ENCODE measurements at places on chromosomes 2 and 18.
A peak's percentile ranks its signal among the peaks of the same experiment; 100 is the strongest.

DNA sequence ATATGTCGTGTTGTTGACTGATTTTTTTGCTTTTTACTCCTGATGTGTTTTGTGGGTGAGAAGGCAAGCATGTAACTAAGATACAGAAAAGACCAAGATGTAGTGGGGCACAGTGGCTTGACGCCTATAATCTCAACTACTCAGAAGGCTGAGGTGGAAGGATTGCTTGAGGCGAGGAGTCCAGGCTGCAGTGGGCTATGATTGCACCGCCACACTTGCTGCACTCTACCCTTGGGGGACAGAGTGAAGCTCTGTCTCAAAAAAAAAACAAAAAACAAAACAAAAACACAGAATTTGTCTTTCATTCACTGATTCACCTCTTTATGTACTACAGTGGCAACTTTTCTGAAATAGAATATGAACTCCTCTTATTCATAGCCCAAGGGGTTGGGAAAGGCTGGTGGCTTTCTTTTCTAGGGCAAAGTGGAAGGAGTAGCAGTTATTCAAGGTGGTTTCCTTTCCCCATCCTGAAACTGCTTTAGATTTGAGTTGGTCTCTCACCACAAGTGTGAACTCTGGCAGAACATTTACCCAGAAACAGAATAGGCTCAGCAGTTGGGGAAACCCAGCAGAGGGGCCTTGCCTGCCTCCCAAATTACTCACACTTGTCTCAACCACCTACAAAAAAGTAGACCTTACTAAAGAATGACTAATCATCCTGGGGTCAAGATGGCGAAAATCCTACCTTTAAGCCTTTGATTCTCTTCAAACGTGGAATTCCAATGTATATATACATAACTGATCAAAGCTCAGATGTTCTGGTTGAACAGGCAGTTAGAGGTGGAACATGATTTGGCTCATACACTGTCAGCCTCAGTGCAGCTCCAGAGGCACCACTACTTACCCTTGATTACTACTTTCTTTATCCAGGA lies 6.5 kb downstream of the TANK start:
- peak; percentile 55 for DNase-seq

DNA sequence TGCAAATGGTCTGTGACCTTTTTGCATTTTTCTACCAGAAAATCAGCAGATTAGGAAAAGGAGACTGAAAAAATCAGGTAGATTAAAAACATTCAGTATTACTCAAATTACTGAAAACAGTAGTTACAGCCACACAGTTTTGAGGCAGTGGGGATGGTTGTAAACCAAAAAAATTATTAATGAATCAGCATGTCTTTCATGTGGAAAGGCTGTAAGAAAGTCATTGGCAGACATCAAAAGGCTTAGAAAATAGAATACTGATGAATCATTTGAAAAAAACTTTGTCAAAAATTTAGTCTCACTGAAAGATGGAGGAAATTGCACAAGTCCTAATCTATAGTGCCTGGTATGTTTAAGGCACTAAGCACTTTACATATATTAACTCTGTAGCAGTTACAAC lies 133.9 kb upstream of the GCFC2 start:
- peak; percentile 23 for DNase-seq

GRCh38 chr2:135818937-135819610 lies 17.9 kb downstream of the LCT start:
- DNase-seq, result peak; percentile 21

GRCh38 chr2:12430407-12431133 lies 286.2 kb upstream of the TRIB2 start:
- DNase-seq, result peak; percentile 49

DNA sequence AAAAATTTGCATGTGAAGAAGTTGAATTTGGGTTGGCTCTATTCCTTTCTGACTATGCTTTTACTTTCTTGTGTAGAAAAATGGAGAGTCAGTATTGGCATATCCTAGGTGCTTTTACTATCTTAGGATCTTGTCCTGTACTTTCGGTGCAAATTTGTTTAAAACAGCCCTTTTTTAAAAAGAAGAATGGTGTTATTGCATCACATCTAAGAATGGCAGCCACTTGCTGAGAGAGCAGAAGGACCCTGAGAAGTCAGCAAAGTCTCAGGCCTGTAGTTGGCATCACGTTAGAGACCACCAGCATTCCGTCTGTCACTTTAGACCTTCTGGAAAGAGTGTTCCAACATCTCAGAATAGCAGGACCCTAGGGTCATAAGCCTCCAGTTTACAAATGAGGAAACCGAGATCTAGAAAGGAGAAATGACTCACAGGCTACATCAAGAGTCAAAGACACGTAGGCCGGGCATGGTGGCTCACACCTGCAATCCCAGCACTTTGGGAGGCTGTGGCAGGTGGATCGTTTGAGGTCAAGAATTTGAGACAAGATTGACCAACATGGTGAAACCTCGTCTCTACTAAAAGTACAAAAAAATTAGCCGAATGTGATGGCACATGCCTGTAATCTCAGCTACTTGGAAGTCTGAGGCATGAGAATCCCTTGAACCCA lies 42.5 kb downstream of the SPATS2L start:
- no peak for DNase-seq

- DNase-seq, result no peak
These were observed 12.8 kb upstream of the GCG start for GRCh38 chr2:162164802-162165201.

GRCh38 chr18:37254236-37254754 lies 311.3 kb downstream of the CELF4 start:
- DNase-seq, result no peak

DNA sequence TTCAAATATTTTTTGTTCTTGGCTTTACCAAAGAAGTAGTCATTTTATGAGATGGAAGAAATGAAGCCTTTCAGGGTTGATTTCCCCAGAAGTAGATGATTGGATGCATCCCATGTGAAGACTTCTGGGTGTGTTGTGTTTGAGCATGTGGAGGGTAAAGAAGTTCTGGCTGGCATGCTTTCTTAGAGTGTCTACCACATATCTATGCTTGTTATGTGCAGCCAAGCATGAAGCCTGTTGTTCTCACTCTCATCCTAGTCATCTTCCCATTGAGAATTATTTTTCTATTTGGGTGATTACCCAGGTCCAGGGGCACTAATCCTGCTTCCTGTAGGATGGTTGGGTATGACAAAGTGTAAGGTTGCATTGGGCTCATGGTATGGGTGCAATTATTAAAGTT lies 472.9 kb downstream of the PTPRM start:
- DNase-seq, result no peak

DNA sequence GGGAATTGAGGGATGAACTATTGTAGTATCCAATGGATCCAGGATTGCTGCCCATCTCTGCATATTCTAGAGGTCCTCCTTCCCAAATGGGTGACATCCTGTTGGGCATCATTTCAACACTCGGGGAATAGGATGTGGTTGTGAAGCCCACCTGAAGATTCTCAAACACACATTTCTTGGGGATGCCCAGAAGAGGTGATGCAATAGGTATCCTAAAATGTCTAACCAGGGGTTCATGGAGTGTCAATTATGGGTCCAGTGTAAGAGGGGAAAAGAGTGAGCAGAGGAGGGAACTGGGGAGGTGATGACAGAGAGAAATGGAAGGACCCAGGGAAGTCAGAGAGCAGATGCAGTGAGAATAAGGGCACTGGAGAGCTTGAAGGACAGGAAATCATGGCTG lies 52.1 kb downstream of the POLE4 start:
- DNase-seq, result no peak

DNA sequence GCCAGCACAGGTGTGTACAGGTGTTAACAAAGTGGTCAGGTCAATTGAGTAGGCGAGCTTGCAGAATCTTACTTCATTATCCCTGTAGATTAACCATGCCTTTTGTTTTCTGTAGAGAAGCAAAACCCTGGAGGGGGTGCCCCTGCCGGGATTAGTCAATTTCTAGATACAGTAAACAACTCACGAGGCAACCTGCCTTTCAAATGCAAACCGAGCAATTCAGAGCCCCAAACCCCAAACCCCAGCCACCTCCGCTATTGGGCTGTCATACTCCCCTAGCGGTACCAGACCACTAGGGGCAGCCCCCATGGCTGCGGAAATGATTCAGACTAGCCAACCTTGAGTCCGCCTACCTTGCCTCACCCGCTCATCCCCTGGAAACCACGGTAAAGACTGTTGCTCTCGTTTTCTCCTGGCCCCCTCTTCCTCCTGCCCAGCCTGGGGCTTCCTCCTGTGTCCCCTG lies 61.4 kb upstream of the KIF5C start:
- DNase-seq, result no peak

DNA sequence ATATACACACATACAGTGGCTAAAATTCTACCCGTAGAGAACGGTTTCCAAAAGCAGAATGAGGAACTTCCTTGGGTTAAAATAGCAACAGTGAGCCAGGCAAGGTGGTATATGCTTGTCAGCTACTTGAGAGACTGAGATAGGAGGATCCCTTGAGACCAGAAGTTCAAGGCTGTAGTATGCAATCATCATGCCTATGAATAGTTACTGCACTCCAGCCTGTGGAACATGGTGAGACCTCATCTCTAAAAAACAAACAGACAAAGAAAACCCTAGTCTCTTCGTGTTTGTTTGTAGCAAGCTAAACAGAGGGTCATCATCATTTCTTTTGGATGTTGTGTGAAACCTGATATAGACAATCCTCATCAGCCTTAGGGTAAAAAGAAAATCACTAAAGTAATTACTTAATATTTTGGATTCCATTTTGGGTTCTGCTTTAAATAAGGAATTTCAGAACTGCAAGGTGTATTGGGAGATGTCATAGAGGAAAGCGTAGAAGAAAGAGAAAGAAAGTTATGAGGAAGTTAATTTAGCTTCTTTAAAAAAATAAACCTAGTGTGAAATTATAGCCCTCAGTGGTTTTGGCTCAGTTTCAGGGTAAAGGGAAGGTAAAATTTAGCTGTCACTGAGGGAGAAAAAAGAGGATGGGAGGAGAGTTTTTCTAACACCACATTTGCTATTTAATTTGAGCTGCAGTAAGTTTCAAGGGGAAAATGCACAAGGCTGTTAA lies 46.5 kb downstream of the PLEK start:
- no peak for DNase-seq

DNA sequence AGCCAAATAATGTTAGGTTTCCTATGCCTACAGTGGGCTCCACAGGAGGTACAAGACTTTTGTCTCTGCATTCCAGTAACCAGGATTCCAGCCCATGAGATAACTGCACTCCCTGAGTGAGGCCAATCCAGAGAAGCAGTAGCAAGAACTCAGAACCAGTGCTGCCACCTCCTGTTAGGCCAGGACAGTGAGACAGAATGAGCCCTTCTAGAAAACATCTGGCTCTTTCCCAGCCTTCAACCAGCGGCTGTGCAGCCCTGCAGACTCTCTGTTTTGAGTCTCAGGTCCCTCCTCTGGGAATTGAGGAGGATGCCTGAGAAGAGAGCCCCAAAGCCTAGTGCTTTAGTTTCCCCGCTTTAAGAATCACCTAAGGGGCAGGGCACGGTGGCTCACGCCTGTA lies 44.2 kb downstream of the ARID5A start:
- DNase-seq, result no peak

- DNase-seq, result no peak
These were observed 108.1 kb upstream of the CD302 start for GRCh38 chr2:159905926-159906714.

DNA sequence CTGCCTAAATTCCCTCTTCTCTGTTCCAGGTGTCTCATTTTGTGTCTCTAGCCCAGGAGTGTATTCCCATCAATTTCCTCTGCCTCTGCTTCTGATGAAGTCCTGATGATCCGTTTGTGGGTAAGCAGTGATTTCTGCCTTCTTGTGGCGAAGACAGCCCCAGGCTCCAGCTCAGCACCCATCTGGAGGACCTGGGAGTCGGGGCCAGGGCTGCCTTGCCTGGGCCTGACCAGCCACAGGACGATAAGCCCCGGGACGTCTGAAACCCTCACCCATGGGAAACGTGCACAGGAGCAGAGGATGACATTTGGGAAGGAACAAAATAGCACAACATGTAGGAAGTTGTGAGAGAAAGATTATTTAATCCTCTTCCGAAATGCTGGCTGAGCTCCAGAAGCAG lies 206.9 kb downstream of the FBXO15 start:
- DNase-seq, result no peak

- peak; percentile 42 for DNase-seq
These were observed 3.2 kb downstream of the MRO start for GRCh38 chr18:50816419-50817166.

GRCh38 chr2:219078126-219078525 lies 17.4 kb upstream of the IHH start:
- DNase-seq, result no peak

GRCh38 chr18:48921305-48922225 lies 29.2 kb downstream of the SMAD7 start:
- DNase-seq, result no peak

DNA sequence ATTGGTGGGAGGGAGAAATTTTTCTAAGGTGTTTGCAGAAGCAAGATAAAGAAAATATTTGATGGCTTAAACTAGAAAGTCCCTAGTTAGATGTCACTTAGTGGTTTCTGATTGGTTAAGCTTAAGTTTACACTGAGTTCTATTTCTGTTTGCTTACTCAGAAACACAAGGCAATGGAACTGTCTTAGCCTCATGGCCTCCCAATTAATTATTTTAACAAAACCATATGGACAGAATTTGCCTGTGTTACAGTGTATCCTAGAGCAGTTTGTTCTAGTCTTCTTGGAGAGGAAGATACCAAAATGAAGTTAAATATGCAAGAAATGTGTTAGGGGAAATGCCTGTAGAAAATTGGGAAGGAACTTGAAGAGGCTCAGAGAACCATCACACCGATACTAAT lies 4.6 kb upstream of the IMPACT start:
- no peak for DNase-seq

DNA sequence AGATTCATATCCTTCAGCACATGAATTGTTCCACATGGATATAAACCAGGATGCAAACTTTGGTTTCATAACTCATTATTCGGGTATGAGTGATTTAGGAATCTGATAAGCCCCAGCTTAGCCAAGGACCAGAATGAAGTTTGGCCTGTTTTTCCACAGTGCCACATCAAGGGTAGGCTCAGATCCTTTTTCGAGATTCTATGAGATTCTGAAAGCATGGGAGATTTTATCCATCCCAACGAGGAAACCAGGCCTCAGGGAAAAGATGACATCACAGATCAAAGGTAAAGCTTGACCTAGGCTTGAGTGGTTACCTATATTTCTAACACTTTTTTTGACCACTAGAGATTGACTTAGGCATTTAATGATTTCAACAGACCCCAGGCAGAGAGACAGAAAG lies 590.8 kb upstream of the PKDCC start:
- DNase-seq, result no peak

DNA sequence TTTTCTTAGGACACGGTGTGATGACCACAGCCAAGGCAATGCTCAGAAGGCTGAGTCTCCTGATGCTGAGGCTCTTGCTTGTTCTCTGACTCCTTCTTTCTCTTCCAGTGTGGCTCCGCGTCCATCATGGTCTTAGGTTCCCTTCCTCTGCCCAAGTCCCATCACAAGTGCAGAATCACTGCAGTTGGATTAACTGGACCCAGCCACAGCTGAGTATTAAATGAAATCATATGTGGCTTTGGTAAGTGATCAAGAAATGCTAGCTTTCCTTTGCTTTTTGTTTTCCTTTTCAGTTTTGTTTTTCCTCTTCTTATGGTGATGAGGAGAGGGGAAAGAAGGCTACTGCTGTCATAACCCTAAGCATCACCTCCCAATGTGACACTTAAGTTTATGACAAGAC lies 375.8 kb downstream of the INSIG2 start:
- no peak for DNase-seq

Measured in astrocyte of the spinal cord (primary cell).